ENCODE measurements at places on chromosomes 6 and 20.

- no peak for DNase-seq
Measured at GRCh38 chr6:60670036-60670435, 1616.0 kb downstream of the KHDRBS2 start.

- DNase-seq = no peak
Measured at GRCh38 chr6:151280859-151281258, 41.1 kb downstream of the AKAP12 start.

GRCh38 chr6:88764081-88764480 lies 199.3 kb downstream of the RNGTT start:
- no peak for DNase-seq

DNA sequence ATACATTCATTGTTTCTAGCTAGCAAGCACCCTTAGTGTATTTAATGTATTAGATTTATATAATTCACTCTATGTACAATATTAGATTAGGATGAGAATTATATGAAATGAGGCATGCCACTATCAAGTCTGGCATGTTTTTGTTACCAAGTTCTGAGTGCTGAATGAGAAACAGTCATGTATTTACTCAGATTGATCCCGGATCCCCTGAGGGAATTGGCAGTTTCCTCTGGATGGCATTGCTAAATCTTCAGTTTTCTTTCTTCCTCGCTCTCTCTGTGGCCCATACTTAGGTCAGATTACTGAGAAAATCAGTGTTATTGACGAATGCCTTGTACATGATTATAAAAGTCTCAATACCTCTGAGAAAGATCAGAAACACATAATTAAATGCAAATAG lies 66.6 kb downstream of the CDKAL1 start:
- no peak for DNase-seq

DNA sequence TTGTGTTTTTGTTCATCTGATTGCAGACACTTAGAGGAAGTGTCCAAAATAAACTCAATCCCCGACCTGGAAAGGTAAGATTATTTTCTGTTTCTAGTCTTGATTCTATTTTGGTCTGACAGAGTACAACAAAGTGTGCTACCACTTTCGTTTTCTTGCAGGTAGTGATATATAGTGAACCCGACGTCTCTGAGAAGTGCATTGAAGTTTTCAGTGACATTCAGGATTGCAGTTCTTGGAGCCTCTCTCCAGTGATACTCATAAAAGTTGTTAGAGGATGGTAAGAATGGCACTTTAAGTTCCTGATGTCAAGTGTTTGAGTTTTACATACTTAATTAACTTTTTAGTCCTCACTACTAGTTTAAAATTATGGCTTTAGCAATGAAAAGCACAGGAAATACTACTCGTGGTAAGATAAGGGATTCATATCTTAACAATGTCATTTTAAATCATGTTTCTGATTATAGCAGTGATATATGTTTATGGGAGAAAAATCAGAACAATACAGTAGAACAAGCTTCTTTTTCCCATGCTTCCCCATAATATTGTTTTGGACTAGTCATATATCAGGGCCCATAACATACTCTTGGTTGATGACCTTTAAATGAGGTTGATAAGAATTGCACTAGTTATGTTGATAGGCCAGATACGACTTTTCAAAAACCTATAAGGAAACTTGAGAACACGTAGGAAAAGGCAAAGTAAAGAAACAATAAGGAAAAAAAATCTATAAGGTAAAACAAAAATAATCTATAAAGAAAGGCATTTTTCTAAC lies 104.0 kb downstream of the RTN4IP1 start:
- DNase-seq = peak; percentile 57

DNA sequence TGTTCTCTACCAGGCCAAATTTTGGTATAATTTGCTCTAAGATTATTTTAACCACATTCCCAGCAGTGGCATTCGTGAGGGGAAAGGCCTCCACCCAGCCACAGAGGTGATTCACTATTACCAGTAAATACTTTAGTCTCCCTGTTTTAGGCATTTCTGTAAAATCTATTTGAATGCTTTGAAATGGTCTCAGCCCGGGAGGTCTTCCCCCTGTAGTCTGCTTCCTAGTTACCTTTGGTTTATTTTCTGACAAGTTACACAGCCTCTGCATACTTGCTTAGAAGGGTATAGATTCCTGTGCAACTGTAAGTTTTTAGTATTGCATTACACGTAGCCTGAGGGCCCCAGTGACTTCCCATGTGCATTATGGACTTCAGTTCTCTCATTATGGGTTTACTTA lies 248.7 kb downstream of the C6orf118 start:
- DNase-seq = no peak

GRCh38 chr6:121549736-121550135 lies 114.3 kb downstream of the GJA1 start:
- DNase-seq = no peak

DNA sequence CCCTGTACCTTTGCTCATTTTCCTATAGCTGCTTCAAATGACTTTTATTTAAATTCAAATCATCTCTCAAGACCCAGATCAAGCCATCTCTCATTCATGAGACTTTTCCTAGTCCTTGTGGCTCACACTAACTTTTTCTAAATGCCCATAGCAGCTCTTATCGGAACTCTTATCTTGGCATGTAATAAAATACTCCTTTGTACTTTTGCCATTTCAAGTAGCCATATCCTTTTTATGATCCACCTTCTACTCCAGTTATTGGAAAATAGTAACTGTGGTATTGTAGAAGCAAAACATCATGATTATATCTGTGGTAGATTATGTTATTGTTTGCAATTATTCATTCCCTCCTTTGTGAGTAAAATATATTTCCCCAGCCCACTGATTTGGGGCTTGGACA lies 37.6 kb upstream of the FILIP1 start:
- DNase-seq = no peak

GRCh38 chr6:100617633-100618350 lies 153.1 kb upstream of the SIM1 start:
- no peak for DNase-seq

DNA sequence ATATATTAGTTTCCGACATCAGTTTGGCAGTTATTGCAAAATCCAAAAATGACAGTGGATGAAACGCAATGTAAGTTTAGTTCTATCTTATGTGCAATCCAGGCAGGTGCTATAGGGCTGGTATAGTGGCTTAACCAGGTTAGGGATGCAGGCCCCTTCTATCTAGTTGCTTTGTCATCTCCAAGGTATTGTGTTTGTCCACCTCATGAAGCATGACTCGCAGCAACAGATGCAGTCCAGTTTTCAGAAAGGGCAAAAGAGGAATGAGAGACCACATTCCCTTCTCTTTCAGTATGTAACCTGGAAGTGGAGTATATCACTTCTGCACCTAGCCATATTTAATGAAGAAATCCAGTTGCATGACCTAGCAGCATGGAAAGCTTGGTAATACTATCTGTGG lies 59.7 kb downstream of the PKIB start:
- DNase-seq = no peak

- DNase-seq = no peak
Measured at GRCh38 chr6:157668009-157668401, 155.0 kb upstream of the SNX9 start.

GRCh38 chr20:23417861-23418260 lies 3.4 kb downstream of the NAPB start:
- no peak for DNase-seq

- DNase-seq = no peak
Measured at GRCh38 chr20:4300401-4300800, 285.0 kb upstream of the RNF24 start.

DNA sequence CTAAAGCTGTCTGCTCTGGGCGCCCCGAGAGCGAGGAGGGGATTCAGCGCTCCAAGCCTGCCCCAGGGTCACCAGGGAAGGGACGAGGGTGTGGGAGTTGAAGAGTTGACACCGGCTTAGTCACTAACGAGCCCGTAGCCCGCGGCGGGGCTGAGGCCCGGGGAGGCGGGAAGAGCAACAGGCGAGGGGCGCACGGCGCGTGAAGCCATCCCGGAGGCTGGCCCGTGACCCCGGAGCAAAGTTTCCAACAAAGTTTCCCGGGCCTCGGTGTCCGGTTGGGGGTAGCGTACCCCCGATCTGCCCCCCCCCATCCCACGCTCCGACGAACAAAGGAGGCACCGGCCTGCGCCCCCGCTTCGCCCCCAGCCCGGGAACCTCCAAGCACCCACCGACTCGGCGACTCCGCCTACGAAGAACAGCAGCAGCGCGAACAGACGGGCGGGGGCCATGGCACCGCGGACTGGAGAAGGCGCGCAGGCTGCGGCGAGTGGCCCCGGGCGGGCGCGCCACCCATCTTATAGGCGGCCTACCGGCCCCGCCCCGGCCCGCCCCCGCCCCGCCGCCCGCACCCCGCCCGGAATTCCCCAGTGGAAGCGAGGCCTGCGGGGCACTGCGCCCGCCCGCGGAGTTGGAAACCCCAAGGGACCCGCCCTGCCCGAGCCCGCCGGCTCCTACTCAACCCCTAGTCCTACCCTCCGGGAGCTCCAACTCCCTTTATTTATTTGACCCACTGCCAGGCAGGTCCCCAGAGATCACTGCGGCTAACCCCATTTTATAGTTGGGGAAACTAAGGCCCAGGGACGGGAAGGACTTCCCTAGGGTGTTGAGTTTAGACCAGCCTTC lies at the start of gene SDC4:
Gene SDC4 (minus strand): TSS at position 489 of the 843 bp plus-strand sequence. CDS start 40 bp downstream, at position 449.
- DNase-seq = peak; percentile 62

- DNase-seq = no peak
Measured at GRCh38 chr6:30102414-30102969, 10.4 kb downstream of the TRIM31 start.

GRCh38 chr6:165679326-165679725 lies 16.3 kb upstream of the PDE10A start:
- no peak for DNase-seq

- no peak for DNase-seq
Measured at GRCh38 chr6:108661430-108661829, 100.7 kb downstream of the FOXO3 start.
